Stimulated activated CD4-positive, alpha-beta T cell treated with anti-CD3 and anti-CD28 coated beads, TNF-alpha, amount 100 ng/mL, for 24 hours (primary cell): ENCODE measurements at places on chromosomes 7 and 10.

GRCh38 chr7:16223963-16224707, 197.2 kb downstream of the CRPPA start:
- DNase-seq: no peak

GRCh38 chr7:91405092-91405788, 141.0 kb downstream of the FZD1 start:
- no peak for DNase-seq

- DNase-seq: no peak
These were observed 226.5 kb downstream of the NEBL start for GRCh38 chr10:20670579-20670978.

GRCh38 chr10:43955002-43955596, 306.4 kb upstream of the ZNF32 start:
- DNase-seq: no peak

GRCh38 chr7:95547361-95548348, 48.7 kb downstream of the PDK4 start:
- no peak for DNase-seq

DNA sequence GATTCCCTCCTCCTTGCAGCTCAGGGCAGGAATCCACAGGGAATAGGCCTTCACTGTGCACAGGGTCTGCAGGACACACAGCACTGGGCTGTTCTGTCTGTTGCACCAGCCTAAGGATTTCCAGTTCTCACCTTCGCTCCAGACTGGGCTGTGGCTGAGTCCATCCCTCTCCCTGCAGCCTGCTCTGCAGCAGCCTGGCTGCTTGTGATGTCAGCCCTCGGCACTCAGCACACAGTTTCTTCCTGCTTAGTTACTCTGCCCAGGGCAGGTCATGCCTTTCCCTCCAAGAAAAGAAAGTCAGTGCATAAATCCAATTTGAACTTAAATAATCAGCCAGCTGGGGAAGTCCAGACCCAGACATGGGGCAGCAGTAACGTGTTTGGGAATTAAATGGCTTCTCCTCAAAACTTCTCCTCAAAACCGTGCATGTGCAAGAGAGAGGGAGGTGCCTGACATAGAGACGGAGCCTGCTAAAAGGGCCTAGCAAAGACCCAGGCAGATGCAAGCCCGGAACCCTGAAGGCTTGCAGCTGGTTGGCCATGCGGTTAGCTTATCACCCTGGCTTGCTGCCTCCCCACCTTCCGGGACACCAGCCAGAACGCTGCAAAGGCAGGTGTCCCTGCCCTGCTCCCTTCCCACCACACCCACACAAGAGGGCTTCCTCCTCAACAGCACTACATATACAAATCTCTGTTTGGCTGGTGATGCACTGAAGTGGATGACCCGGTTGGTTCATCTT, 10.9 kb upstream of the GDF2 start:
- peak; percentile 27 for DNase-seq

GRCh38 chr10:126087796-126088505, 191.6 kb downstream of the FANK1 start:
- no peak for DNase-seq

DNA sequence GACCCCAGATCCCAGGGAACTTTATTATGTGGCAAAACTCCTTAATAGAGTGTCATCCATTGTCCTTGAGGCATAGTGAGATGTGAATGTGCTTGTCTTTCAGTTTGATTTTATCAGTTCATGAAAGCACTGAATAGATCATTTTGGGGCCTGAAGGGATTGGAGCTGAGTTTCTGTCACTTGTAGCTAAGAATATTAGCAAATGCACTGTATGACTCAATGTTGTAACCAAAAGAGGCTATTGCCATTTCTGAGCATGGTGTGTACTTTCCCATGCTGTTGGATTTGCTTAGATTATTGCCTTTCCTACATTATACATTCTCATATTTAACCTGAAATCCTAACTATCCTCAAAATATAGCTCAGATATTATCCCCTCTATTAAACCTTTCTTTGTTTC, 130.4 kb downstream of the PRKG1 start:
- no peak for DNase-seq

GRCh38 chr7:118496138-118496644, 271.7 kb downstream of the ANKRD7 start:
- DNase-seq: no peak

DNA sequence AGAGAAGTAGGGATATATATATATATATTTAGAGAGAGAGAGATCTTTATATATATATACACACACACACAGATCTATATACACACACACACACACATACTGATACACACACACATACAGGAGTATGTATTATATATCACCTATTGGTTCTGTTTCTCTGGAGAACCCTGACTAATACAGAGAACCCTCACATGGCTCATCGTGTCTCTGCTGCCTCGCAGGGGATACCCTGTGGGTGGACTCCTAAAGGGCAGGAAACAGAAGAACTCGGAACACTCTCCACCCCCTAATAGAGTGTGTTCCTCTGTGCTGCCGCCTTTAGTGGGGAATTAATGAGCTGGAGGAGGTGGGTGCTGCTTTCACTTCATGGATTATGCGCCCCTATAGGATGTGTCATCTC, 86.6 kb downstream of the NPY start:
- DNase-seq: no peak

- DNase-seq: no peak
These were observed 435.2 kb upstream of the LRGUK start for GRCh38 chr7:133691727-133692610.

DNA sequence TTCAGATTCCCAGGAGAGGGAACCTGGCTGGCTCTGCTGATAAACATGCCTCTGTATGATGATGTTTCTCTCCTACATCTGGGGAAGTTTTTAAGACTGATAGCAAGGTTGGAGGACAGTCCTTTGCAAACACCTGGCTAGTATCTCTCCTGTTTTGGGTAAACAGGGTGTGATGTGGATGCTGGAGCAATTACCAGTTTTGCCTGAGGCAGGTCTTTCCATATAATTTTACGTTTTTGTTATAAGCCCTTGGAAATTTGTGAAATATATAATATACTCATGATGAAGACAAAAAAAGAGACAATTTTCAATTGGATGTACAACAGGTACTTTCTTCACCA, 138.6 kb downstream of the ADAM22 start:
- DNase-seq: no peak

GRCh38 chr7:4808026-4808425, 32.6 kb downstream of the AP5Z1 start:
- no peak for DNase-seq

DNA sequence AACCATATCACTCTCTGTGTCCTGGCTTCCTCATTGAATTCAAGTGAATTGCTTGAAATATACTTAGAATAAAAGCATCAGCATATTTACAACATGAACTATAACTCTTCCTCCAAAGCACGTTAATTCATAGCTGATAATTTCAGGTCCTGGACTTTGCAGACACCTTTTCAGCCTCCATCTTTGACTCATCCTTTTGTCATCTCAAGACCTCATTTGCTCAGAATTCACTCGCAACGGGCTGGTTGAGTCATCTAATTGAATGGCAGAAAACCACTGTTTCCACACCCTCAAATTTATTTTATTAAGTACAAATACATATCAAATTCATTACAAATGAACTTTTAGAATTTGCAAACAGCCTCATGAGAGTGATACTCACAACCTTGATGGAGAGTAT, 545.7 kb downstream of the GATA3 start:
- DNase-seq: no peak

- no peak for DNase-seq
These were observed 60.8 kb upstream of the KCNMA1 start for GRCh38 chr10:77698267-77698931.

DNA sequence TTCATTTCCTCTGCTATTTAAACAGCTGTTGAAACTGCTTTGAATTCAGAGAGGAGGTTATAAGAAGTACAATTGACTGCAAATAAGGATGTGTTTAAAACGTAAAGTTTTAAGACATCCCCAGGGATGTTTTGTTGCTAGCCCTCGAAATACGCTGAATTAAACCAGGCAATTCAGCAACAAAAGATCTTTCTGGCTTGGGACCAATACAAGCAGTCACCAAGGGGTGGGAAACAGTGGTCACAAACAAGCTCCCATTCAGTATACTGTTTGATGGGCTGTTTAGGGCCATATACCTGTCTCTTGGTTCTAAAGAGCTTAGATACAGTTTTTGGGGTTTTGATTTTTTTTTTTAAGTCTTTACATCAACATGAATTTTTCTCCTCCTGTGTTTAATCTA, 446.3 kb upstream of the POT1 start:
- DNase-seq: no peak

DNA sequence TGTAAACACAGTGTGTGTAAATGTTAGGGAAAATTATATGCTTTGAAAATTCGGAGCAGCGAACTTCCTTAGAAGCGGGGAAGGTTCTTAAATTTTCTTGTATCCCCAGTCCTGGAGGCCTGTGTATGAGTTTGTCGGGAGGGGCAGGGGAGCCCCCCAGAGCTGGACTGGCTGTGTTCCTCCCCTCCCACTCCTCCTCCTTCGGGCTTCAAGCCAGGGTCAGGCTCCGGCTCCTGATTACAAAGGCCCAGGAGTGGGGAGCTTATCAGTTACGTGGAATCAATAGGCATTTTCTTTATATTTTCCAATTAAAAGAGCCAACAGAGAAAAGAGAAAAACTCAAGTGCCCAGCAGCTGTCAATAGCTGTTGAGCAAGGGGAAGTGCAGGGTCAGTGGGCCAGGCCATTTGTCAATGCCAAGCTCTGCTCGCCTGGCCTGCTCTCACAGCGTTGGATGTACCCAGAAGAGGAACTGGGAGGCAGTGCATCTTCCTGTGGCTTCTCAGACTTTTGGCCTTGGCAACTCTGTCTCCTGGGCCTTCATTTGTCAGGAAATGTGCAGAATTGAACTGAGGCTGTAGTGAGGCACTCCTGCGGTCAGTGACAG, 156.9 kb upstream of the PCBD1 start:
- no peak for DNase-seq

DNA sequence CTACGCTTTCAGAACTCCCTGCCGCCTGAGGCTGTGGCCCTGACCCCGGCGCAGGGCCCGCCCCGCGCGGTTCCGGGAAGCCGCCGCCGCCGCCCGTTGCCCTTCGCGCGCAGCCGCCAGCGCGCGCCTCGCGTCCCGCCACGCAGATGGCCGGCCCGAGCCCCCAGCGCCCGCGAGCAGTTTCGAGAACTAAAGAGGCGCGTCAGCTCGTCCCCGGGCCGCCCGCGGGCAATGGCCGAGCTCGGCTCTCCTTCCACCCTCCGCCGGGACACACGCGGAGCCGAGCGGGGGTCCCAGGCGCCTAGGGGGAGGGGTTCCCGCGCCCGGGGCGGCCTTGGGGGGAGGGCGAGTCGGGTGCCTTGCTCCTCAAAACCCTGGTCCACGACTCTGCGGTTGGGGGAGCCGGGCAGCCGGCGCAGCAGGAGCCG, 1.8 kb downstream of the HNRNPF start:
- no peak for DNase-seq

GRCh38 chr10:75342397-75342796, 59.2 kb downstream of the ZNF503 start:
- no peak for DNase-seq

GRCh38 chr7:129307592-129307991, 82.8 kb downstream of the AHCYL2 start:
- DNase-seq: no peak

GRCh38 chr10:78254013-78254412, 220.3 kb downstream of the RPS24 start:
- DNase-seq: no peak

DNA sequence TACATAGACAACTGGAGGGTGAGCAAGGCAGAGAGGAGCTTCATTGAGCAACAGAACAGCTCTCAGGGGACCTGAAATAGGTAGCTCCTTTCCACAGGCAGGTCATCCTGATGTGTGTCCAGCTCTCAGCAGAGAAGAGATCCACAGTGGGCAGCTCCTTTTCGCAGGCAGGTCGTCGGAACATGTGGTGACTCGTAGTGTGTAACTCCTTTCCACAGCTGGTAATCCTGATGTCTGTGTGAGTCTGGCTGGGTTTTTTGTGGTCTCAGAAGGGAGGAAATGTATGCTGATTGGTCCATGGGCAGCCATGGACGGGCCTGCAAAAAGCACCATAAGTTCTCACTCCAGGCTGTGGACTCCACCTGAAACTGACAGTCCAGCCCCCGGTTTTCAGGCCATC, 24.4 kb upstream of the TES start:
- DNase-seq: no peak

GRCh38 chr10:52308251-52309031, 5.6 kb upstream of the DKK1 start:
- DNase-seq: no peak

- no peak for DNase-seq
These were observed 137.1 kb downstream of the CUX1 start for GRCh38 chr7:101954499-101954898.

DNA sequence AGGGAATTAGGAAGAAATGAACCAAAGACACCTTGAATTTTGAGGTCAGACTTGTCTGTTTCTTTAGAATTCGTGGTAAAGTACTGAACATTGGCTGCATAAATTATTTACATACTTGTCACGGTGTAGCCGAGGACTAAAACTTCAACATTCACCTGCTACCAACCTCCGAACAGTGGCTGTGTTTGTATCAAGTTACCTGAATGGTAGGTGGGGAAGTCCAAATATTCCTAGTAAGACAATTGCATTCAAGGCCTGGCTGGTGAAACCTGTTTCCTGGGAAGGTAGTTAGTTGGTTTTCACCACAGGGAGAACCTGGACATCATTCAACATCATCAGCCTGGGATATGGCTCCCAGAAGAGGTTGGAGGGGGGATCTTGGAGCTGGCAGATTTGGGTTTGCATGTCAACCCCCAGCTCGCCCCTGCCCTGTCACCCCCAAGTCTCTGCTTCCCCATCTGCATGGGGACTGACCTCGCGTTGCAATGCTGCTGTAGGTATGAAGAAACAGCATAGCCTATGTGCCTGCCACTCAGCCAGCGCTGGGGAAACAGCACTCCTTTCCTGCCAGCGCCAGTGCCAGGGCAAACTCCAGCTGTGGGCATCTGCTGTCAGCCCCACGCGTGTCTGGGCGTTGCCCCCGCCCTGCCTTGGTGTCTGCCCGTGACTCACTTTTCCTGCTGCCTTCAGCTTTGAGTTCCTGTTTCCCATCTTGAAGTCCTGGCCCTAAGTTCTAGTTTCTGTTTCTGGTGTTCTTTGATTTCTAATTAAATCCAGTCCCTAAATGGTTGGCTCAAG, 12.7 kb upstream of the LARP4B start:
- no peak for DNase-seq

DNA sequence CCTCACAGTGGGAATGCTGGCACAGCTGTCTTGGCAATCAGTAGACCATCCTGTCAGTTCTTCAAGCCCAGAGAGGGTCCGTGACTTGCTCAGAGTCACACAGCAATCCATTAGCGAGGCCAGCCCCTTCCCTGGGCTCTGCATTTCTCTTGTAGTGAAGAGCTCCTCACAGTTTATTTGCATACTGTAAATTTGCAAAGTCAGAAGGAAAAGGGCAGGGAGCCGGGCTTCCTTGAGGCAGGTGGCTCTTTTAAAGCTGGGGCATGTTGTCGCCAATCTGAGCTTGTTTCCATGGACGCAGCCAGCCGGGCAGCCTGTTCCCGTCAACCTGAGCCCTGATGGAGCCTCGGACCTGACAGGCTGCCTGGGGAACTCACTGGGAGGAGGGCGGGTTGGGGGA, 123.4 kb downstream of the CUX1 start:
- DNase-seq: no peak

GRCh38 chr7:94350734-94351133, 44.0 kb upstream of the COL1A2 start:
- no peak for DNase-seq
